ENCODE measurements at places on chromosomes 13 and 19.

GRCh38 chr19:34319230-34319585 is 45.8 kb upstream of the GPI start:
- DNase-seq = no peak

- DNase-seq = no peak
Measured at GRCh38 chr13:73000027-73000674, 58.7 kb upstream of the KLF5 start.

- DNase-seq = peak; percentile 83
Measured at GRCh38 chr19:11798391-11799330, at the start of gene ZNF491. Gene ZNF491 (plus strand): TSS chr19:11798523. CDS start chr19:11805954, 7,431 bp downstream.

- DNase-seq = no peak
Measured at GRCh38 chr19:39208175-39208795, 4.2 kb upstream of the SYCN start.

DNA sequence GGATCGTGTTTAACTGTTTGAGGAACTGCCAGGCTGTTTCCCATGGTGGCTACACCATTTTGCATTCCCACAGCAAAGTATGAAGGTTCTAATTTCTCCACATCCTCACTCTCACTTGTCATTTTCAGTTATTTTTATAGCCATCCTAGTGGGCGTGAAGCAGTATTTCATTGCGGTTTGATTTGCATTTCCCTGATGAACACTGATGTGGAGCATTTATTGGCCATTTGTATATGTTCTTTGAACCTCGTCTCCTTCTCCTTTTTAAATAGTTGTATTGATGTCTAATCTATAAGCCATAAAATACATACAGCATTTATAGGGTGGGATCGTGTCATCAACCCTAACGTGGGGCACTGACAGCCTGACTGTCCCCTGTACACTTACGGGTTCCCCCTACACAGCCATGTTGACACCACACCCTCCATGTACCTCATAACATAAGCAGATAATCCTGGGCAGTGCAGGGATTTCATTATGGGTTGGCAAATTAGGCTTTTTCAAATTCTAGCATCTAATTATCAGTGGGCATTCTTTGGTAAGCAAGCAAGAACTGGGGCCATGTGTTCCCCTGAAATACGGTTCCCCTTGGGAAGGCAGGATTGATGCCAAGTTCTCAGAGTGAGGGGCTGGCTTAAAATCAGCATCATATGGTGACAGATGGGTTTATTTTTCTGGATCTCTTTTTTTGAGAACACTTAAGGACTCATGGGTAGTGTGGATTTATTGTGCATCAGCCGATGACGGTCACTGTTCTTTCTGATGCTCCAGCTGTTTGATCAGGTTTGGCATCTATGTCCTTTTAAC is 11.6 kb upstream of the ZBTB45 start:
- no peak for DNase-seq

GRCh38 chr13:64263285-64263684 is 2847.6 kb upstream of the PCDH20 start:
- DNase-seq = no peak

- DNase-seq = no peak
Measured at GRCh38 chr13:102970542-102970941, 95.7 kb downstream of the SLC10A2 start.

GRCh38 chr13:80010846-80011245 is 330.1 kb downstream of the SPRY2 start:
- no peak for DNase-seq

DNA sequence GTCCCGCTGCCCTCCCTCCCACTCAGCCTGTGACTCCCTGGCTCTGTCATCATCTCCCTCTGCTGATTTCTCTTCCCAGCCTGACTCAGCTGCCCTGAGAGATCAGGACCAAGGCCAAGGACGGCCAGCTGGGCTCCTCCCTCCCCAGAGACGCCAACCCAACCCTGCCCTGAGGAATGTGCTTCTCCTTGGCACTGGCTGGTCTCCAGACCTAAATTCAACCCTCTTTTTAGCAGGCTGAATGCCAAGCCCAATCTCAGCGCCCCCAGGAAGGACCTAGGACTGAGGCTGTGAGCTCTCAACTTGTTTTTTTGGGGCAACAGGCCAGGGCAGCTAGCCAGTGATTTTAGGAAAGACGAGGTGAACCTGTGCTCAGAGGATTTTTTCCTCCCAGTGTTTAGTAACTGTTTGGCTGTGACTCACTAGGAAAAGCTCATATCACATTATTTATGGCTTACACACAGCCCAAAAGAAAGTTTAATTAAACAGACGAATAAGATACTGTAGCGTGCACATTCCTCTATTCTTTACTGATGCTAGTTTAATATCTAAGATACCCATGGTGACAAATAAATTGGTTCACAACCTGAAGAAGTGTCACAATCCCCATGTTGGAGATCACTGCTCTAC is 7.4 kb upstream of the IGFL1 start:
- DNase-seq = no peak

GRCh38 chr13:112618501-112618900 is 30.5 kb upstream of the TUBGCP3 start:
- DNase-seq = no peak

DNA sequence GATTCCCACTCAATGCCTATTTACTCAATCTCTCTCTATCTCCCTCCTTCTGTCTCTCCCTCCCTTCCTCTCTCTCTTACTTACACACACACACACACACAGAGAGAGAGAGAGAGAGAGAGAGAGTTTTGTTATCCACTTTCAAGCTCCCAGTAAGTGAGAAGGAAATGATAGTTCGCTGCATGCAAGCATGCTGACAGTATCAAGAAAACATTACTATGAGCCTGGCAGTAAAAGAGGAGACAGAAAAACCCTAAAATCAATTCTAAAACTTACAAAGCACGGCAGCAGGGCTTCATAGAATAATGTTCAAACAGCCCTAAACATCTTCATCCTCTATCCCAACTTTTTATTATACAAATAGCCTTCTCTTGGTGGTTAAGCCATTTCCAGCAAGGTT is 171.9 kb downstream of the FOXO1 start:
- DNase-seq = no peak

DNA sequence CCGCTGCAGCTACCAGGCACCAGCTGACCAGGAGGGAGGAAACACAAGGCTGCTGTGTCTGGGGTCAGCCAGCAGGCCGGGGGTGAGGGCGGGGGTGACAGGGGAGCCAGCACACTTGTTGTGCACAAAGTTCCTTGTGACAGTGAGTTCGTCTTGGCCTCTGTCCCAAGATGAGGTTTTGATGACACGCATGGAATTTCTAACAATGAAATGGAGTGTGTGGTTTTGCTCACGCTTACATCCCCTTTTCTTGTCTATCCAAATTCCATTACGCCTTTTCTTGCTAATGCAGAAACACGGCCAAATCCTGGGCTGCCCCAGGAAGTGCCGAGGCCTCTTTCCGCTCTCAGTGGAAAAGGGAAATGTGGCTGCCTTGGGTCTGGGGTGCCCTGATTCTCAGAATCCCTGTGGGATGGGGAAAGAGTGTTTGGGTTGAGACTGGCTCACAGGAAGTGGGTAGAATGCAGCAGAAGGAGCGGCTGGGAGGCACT is 73.8 kb downstream of the GADD45B start:
- DNase-seq = no peak

DNA sequence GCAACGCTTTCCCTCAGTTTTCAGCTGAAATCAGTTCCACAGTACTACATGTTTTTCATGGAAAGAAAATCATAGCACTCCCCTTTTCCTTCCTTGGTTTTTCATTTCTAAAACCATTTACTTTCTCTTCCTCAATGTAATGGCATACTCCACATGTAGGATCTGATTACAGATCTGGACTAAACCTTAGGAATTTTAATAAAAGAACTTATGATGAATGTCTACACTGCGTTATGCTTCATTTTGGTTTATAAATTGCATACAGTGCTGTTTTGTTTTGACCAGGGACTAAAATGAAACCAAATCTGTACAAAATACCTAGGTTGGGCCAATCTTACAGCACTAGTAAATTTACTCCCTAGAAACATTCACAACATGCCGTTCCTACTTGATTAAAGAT is 589.9 kb downstream of the TBC1D4 start:
- DNase-seq = no peak
